ENCODE measurements at places on chromosomes 7 and 10.
A peak's percentile ranks its signal among the peaks of the same experiment; 100 is the strongest.

DNA sequence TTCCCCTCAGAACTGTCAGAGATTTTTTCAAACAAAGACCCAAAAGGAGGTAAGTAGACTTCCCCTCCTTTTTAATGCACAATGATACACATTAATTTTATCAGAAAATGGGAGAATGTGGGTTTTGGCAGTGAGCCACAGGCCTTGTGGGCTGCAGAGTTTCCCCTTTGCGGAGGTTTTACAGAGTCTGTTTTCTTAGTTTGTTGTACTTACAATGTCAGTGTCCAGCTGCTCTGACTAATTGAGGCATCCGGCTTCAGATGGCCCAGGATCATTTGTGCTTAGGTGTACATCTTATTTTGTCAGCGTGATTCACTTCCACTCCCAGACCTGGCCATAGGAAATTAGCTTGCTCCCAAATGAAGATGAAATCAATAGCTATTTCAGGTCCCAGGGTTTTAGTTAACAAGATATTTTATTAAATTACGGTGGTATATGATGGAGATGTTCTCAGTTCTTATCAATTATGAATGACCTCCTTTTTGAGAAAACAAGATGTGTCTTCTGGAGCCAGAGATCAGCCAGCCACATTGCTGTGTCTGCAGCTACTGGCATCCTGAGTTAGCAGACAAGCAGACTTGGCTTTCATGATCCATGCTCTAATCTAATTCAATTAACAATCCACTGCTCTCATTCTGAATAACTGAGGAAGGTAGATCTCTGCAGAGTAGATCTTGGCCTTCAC, 1086.6 kb upstream of the SORCS1 start:
- H3K27me3 ChIP-seq = no peaks in the 10 kb centered on the region
- H3K4me1 ChIP-seq = no peaks in the 10 kb centered on the region
- H3K36me3 ChIP-seq = no peaks in the 10 kb centered on the region
- no peak overlapping the region for H3K4me3 ChIP-seq

- H3K4me3 ChIP-seq = no peak overlapping the region
- DNase-seq = no peak
- no peaks in the 10 kb centered on the region for H3K4me1 ChIP-seq
- H3K27ac ChIP-seq = no peak overlapping the region
- H3K36me3 ChIP-seq = no peaks in the 10 kb centered on the region
Measured at GRCh38 chr7:79820387-79820786, 314.2 kb upstream of the GNAI1 start.

DNA sequence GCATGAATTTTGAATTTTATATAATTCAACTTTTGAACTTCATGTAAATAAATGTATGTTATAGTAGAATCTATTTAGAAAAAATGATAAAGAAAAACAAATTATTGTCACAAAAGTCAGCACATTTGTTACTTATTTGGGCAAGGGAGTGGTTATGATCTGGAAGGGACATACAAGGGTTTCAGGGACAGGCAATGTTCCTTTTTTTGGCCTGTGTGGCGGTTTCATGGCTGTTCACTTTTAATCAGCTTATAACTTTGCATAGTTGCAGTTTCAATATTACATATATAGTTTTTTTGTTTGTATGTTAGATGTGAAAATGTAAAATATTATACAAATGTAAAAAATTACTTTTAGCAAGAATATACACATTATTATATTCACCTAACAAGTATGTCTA, 256.2 kb downstream of the PCLO start:
- no peak overlapping the region for H3K4me3 ChIP-seq
- H3K36me3 ChIP-seq = no peaks in the 10 kb centered on the region
- no peak for DNase-seq
- H3K4me1 ChIP-seq = no peaks in the 10 kb centered on the region
- no peak overlapping the region for H3K27ac ChIP-seq

DNA sequence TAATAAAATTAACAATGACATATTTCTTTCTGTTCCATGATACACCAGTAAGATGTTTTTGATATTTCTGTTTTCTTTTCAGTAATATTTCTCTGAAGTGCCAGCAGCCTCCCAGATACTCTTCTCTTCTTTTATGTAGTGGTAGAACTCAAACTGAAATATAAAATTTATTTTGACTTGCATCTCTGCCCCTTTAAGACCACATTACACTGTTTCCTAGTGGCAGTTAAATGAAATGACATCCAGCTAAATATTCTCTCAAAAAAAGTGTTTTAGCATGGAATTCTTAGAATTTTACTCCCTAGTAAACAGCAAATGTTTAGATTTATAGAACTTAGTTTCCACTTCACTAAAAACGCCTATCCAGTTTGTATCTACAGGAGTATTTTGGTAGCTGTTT, 237.2 kb upstream of the MTPN start:
- H3K4me1 ChIP-seq = no peaks in the 10 kb centered on the region
- no peak overlapping the region for H3K27ac ChIP-seq
- no peaks in the 10 kb centered on the region for H3K36me3 ChIP-seq
- no peaks in the 10 kb centered on the region for H3K27me3 ChIP-seq
- H3K4me3 ChIP-seq = no peak overlapping the region

GRCh38 chr10:122510736-122511135, 49.4 kb downstream of the HTRA1 start:
- H3K27ac ChIP-seq = no peak overlapping the region
- peaks cover 50% of the 10 kb centered on the region for H3K36me3 ChIP-seq
- H3K4me3 ChIP-seq = no peak overlapping the region
- DNase-seq = no peak

- DNase-seq = peak; percentile 22
- H3K36me3 ChIP-seq = no peaks in the 10 kb centered on the region
- peaks cover 5% of the 10 kb centered on the region for H3K4me1 ChIP-seq
- H3K27ac ChIP-seq = peak overlapping the region; percentile 93
Measured at GRCh38 chr10:114174695-114175188, 739 bp upstream of the CCDC186 start.

GRCh38 chr10:33249137-33249536, 85.3 kb downstream of the NRP1 start:
- no peaks in the 10 kb centered on the region for H3K27me3 ChIP-seq
- peaks cover 14% of the 10 kb centered on the region for H3K4me1 ChIP-seq
- H3K4me3 ChIP-seq = no peak overlapping the region
- peaks cover 13% of the 10 kb centered on the region for H3K36me3 ChIP-seq

- no peak for DNase-seq
- no peak overlapping the region for H3K4me3 ChIP-seq
- no peaks in the 10 kb centered on the region for H3K36me3 ChIP-seq
- no peaks in the 10 kb centered on the region for H3K4me1 ChIP-seq
Measured at GRCh38 chr10:11901833-11902475, 78.8 kb downstream of the PROSER2 start.

- H3K36me3 ChIP-seq = no peaks in the 10 kb centered on the region
- peak overlapping the region; percentile 87 for H3K4me3 ChIP-seq
- no peak for DNase-seq
- no peak overlapping the region for H3K27ac ChIP-seq
- H3K4me1 ChIP-seq = no peaks in the 10 kb centered on the region
Measured at GRCh38 chr10:110643035-110643652, 992 bp upstream of the RBM20 start.

GRCh38 chr10:62011558-62011957, 110.1 kb downstream of the ARID5B start:
- DNase-seq = no peak
- no peaks in the 10 kb centered on the region for H3K27me3 ChIP-seq
- no peak overlapping the region for H3K27ac ChIP-seq
- peaks cover 50% of the 10 kb centered on the region for H3K4me1 ChIP-seq

GRCh38 chr10:107800061-107800460, 635.6 kb upstream of the SORCS1 start:
- no peaks in the 10 kb centered on the region for H3K27me3 ChIP-seq
- DNase-seq = no peak
- H3K36me3 ChIP-seq = no peaks in the 10 kb centered on the region
- no peak overlapping the region for H3K27ac ChIP-seq
- no peaks in the 10 kb centered on the region for H3K4me1 ChIP-seq

GRCh38 chr7:96729820-96730219, 20.2 kb upstream of the SEM1 start:
- no peak overlapping the region for H3K27ac ChIP-seq
- H3K4me3 ChIP-seq = no peak overlapping the region
- H3K27me3 ChIP-seq = no peaks in the 10 kb centered on the region
- DNase-seq = no peak
- H3K36me3 ChIP-seq = no peaks in the 10 kb centered on the region
- no peaks in the 10 kb centered on the region for H3K4me1 ChIP-seq

- H3K36me3 ChIP-seq = no peaks in the 10 kb centered on the region
- H3K4me3 ChIP-seq = peak overlapping the region; percentile 90
- no peaks in the 10 kb centered on the region for H3K27me3 ChIP-seq
Measured at GRCh38 chr7:140062118-140062527, 628 bp downstream of the PARP12 start.

All from thoracic aorta (tissue), 2 donors.